MCF 10A (cell line): ENCODE measurements at places on chromosomes 4 and X. TPM values are rescaled to one million over a fixed set of nuclear protein-coding genes. Genes with fewer than 3 reads are reported as not detected.

GRCh38 chr4:54553001-54553400 is 104.8 kb upstream of the KIT start:
- no peak for DNase-seq

The SPANXN2 gene
- total RNA-seq, result not detected in 2 replicates

GRCh38 chrX:28802625-28803024 is 215.4 kb downstream of the IL1RAPL1 start:
- peak; percentile 5 for DNase-seq

- no peak for DNase-seq
Measured at GRCh38 chr4:100284129-100284880, 94.0 kb upstream of the DDIT4L start.

GRCh38 chr4:77052352-77052751 is 23.4 kb downstream of the CCNI start:
- peak; percentile 75 for DNase-seq

GRCh38 chr4:169902658-169903345 is 123.4 kb downstream of the MFAP3L start:
- no peak for DNase-seq
